ENCODE measurements at places on chromosomes 11 and 22.

GRCh38 chr11:117230286-117230961 lies 1.4 kb downstream of the PCSK7 start:
- no peak for DNase-seq

DNA sequence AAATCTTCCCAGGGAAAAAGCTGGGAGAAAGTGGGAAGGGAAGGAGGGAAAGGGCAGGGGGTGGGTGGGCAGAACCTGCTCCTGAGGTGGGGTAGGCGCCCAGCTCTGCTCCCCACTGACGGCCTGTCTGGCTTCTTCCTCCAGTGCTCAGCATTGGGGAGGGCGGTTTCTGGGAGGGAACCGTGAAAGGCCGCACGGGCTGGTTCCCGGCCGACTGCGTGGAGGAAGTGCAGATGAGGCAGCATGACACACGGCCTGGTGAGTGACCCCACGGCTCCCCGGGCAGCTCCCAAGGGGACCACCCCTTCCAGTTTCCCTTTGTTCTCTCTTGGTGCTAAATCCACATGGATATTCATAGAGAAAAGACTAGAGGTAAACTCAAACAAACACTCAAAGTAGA lies 25.9 kb downstream of the SHANK3 start:
- no peak for DNase-seq

GRCh38 chr11:117876341-117877119 lies at the start of gene FXYD6:
FXYD6 (minus strand) TSS chr11:117876658; CDS start chr11:117842776, 33,882 bp downstream.
- peak; percentile 83 for DNase-seq

- DNase-seq, result no peak
Measured at GRCh38 chr22:22763512-22763911, 119.1 kb downstream of the GGTLC2 start.

GRCh38 chr11:23749762-23750430 lies 747.0 kb upstream of the LUZP2 start:
- no peak for DNase-seq

DNA sequence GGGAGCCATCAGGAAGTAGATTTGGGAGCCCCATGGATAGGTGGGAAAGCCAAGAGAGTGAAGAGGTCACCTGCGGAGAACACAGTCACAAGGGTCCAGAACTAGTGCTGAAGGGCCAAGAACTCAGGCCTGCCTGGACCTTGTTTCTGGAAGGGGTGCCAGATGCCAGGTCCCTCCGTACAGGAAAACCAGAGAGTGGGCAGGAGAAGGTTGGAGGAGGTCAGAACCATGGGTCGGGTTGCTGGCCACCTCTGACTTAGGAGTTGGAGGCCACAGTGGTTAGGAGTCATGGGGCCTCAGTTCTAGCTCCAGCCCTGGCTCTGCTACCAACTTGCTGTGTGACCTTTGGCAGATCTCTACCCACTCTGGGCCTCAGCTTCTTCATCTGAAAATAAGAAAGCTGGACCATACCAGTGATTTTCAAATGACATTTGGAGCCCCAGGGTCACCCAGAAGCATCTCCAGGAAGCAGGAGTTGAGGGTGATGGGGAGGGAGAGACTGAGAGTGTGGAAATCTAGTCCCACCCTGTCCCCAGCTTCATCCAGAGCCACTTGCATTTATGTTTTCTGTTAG lies 20.8 kb upstream of the TUB start:
- DNase-seq, result no peak

DNA sequence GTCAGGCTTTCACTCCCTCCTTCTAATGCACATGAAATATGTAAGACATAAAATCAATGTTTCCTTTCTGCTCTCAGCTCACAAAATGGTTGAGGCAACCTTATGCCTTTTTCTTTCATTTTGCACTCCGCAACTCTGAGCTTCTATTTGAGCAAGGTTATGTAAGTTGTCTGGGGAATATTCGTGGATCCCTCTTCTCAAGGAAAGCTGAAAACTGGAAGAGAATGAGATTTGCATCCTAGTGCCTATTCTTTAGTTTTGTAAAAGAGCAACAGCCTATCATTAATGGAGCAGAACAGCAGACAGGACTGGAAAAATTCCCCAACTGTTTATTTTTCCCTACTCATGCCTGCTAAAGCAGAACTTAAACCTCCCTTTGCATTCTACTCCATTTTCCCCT lies 141.7 kb downstream of the FAM76B start:
- peak; percentile 33 for DNase-seq

GRCh38 chr11:70085815-70086769 lies 8.0 kb downstream of the ANO1 start:
- DNase-seq, result no peak

GRCh38 chr11:82505379-82505778 lies 228.3 kb downstream of the FAM181B start:
- no peak for DNase-seq

DNA sequence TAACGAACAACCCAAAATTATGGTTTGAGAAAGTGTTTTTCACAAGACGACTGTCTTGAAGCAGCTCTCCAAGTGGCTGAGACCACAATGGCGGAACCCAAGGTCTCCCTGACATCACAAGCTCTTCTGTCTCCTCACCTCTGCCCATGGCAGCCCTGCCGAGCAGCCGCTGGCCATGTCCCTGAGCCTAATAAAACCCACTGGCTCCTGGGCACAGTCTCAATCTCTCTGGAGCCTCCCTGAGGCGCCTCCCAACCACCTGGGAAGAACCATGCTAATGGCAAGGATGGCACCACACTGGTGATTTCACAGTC lies 50.0 kb downstream of the CLTCL1 start:
- DNase-seq, result no peak

DNA sequence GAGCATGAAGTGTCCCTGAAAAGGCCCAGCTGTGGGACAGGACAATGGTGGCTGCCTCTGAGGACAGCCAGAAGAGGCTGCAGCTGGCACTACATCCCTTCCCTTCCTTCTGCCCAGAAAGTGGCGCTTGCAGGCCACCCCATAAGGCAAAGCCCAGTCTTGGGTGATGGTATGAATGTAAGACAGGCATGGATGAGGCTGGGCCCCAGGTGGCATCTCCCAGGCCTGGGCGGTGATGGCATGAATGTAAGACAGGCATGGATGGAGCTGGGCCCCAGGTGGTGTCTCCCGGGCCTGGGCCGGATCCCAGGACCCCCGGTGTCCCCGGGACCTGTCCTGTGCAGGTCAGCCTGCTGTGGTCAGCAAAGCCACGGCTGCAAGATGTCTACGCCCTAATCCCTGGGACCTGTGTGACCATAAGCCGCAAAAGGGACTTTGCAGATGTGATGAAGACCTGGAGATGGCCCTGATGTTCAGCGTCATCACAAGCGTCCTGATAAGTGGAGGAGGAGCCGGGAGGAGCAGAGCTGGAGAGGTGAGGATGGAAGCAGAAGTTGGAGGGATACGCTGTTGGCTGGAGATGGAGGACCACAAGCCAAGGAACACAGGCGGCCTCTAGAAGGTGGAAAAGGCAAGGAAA lies 181.1 kb downstream of the CTTN start:
- no peak for DNase-seq

DNA sequence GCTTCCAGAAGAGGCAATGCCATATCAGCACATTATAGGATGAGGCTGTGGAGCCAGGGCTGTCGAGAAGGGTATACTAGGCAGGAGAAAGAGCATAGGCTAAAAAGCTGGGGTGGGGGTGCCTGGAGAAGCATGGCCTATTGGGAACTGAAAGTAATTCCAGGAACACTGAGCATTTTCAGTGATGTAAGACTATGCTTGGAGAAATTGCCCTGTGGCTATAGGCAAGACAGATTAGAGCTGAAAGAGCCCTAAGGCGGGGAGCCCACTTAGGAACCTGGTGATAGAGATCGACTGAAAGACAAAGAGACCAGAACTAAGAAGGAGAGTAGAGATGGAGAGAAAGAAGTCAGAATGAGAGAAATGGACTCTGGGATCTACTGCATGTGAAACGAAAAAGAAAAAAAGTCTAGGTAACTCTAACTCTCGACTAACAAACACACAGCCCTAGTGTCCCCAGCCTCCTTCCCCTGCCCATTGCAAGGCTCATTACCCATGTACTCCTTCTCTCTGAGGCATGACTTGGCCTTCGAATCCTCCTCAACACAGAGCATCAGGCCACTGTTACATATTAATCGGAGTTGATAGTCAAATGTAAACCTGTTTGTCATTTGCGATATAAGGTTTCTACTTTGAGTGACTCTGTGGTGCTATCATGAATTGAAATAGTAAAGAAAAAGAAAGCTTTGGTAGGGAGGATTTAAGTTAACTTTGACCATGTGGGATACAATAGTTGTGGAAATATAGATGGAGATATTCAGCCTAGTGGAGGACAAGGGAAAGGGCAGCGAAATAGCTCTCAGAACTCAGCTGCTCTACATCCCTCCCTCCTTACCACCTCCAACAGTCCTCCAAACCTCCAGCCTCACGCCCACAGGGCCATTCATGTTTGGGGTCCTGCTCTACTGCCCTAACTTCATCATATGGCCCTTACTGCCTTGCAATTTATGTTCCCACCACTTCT lies 52.3 kb upstream of the BMAL1 start:
- no peak for DNase-seq
